ENCODE measurements at places on chromosomes 16 and 17. TPM values are rescaled to one million over a fixed set of nuclear protein-coding genes. Genes with fewer than 3 reads are reported as not detected.

Gene KRT33B
- total RNA-seq, result not detected

Gene SLFN14
- 3.8 TPM for total RNA-seq

Gene IRF8
- 94.9 TPM for total RNA-seq

Gene SLC12A3
- 0.10 TPM for total RNA-seq

Gene CEP295NL
- total RNA-seq, result 5.9 TPM

Gene CA4
- not detected for total RNA-seq

Gene SRL
- under 0.01 TPM for total RNA-seq

Gene ZNF598
- 18.6 TPM for total RNA-seq

Gene MT4
- not detected for total RNA-seq
